ENCODE measurements at places on chromosomes 2 and 18. TPM values are rescaled to one million over a fixed set of nuclear protein-coding genes. Genes with fewer than 3 reads are reported as not detected.

DNA sequence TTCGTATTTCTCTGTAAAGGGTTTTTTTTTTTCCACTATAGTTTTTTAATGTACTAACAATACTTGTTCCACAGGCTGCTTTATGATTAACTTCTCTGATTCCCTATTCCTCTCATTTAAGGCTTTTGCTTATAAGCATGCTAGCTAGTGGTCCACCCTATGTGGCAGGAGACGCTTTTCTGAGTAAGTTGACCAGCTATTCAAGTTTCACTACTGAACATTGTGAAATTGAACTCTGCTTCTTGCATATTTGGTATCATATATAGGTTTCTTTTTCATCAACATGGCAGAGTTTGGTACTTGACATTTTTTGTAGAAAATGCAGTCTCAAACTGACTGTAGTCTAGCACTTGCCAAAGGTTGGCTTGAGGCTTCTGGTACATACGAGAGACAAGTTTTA, 74.2 kb downstream of the OTX1 start:
- H3K36me3 ChIP-seq, result peaks cover 3% of the 10 kb centered on the region
- no peaks in the 10 kb centered on the region for H3K4me1 ChIP-seq
- H3K27ac ChIP-seq, result no peak overlapping the region
- no peaks in the 10 kb centered on the region for H3K27me3 ChIP-seq
- DNase-seq, result no peak
- no peak overlapping the region for H3K4me3 ChIP-seq

GRCh38 chr2:28058791-28059190, 168.3 kb downstream of the BABAM2 start:
- no peak overlapping the region for H3K27ac ChIP-seq
- no peaks in the 10 kb centered on the region for H3K36me3 ChIP-seq
- DNase-seq, result no peak
- no peak overlapping the region for H3K4me3 ChIP-seq

DNA sequence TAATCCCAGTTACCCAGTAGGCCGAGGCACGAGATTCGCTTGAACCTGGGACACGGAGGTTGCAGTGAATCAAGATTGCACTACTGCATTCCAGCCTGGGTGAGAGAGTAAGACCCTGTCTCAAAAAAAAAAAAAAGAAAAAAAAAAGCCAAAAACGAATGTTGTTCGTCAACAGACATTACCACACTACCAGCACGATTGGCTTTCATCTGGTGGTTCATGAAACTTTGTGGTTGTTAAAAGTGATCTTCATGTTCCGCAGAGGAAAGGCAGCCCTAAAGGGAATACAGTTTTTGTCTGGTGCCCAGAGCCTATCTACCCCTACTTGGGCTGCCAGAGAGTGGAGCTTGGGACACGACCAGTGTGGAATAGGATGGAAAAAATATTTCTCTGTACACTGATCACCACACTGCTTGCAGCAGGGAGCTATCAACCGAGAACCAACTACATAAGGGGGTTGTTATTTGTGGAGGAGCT, 13.6 kb upstream of the CXCR4 start:
- DNase-seq, result no peak
- no peak overlapping the region for H3K27ac ChIP-seq
- no peaks in the 10 kb centered on the region for H3K4me1 ChIP-seq
- H3K27me3 ChIP-seq, result no peaks in the 10 kb centered on the region
- no peak overlapping the region for H3K4me3 ChIP-seq

DNA sequence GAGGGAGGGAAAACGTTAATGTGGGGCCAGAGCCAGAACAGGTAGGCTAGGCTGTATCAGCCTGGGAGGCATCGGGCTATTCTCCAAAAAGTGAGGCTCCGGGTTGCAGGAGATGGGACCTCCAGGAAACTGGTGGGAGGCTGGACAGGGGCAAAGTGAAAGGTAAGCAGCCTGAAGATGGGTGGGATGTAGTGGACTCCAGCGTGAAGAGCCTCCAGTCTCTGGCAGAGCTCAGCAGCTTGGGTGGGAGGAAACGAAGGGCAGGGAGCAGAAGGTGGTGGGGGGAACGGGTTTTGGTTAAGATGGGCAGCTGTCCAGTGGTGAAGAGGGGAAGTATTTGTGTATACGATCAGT, 3.1 kb upstream of the EMX1 start:
- peaks cover 36% of the 10 kb centered on the region for H3K27me3 ChIP-seq
- H3K27ac ChIP-seq, result no peak overlapping the region
- H3K36me3 ChIP-seq, result no peaks in the 10 kb centered on the region

DNA sequence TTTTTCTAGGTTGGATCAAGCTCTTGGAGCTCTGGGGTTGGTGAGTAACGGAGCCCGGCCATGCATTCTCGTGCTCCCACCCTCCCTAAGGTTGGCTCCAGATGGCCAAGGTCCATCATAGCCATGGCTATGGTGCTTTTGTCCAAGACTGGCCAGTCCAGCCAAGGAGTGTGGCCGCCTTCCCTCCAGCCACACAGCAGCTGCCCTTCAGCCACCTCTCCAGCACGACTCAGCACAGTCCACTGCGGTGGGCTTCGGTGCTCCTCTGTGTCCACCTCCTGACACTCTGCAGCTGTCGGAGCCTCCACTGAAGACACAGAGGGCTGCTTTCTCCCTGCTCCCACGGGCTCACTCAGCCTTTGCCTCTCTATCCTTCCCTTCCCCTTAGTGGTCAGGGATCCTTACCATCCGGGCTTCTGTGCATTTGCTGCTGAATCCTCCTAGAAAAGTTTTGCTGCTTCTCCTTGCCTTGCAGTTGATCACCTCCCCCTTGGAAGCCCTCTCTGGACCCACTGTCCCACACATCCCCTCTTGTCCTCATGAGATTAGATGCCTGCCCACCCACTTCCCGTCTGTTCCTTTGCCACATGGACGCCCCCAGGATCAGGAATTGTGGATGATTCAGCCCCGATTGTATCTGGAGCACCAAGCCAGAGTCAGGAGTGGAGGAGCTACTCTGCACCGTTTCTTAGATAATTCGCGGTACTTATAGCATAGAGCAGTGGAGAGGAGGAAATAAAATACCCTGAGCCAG, 177.1 kb upstream of the COPS8 start:
- H3K4me3 ChIP-seq, result no peak overlapping the region
- H3K27ac ChIP-seq, result no peak overlapping the region
- no peaks in the 10 kb centered on the region for H3K27me3 ChIP-seq
- no peaks in the 10 kb centered on the region for H3K4me1 ChIP-seq
- no peaks in the 10 kb centered on the region for H3K36me3 ChIP-seq

- no peaks in the 10 kb centered on the region for H3K27me3 ChIP-seq
- H3K4me1 ChIP-seq, result peaks cover 24% of the 10 kb centered on the region
- H3K27ac ChIP-seq, result peak overlapping the region; percentile 67
- H3K36me3 ChIP-seq, result no peaks in the 10 kb centered on the region
Measured at GRCh38 chr2:40281021-40281940, 170.6 kb downstream of the SLC8A1 start.

DNA sequence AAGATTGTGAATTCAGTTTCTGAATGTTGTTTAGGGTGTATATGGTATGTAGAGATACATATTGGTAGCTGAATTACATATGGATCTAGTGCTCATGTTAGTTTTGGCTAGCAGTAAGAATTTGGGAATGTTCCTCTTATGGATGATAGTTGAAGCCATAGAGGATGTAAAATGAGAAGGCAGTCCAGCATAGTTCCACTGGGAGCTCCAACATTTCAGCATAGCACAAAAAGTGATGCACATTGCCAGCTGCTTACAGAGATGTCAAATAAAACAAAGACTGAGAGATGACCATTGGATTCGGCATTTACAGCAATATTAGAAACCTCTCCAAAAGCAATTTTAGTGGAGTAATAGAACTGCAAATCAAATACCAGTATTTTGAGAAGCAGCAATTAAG, 77.4 kb downstream of the EML4 start:
- H3K4me3 ChIP-seq, result no peak overlapping the region
- no peak for DNase-seq
- H3K36me3 ChIP-seq, result peaks cover 4% of the 10 kb centered on the region

DNA sequence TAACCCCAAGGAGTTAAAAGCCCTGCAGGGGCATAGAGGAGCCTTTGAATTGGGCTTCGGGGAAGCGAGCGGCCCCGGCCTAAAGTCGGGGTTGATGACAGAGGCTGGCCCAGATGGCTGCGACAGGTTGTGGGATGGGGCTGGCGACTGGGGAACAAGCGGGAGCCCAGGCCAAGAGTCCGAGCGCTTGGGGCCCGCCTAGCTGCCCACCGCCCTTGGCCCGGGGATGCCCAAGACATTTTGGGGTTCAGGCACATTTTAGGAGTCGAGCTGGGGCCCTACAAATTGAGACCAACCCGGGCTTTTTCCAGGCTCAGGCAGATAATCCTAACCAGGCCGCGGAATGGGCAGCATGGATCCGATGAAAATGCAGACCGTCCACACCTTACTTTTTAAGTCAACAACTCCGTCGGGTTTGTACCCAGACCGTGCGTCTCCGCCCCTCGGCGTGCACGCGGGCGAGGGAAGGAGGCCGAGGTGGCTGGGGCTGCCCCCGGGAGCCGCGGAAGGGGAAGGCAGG, 507 bp downstream of the RTKN start:
- peak overlapping the region; percentile 68 for H3K4me3 ChIP-seq
- H3K27me3 ChIP-seq, result no peaks in the 10 kb centered on the region
- no peaks in the 10 kb centered on the region for H3K36me3 ChIP-seq
- DNase-seq, result no peak
- peaks cover 30% of the 10 kb centered on the region for H3K4me1 ChIP-seq
- peak overlapping the region; percentile 77 for H3K27ac ChIP-seq

DNA sequence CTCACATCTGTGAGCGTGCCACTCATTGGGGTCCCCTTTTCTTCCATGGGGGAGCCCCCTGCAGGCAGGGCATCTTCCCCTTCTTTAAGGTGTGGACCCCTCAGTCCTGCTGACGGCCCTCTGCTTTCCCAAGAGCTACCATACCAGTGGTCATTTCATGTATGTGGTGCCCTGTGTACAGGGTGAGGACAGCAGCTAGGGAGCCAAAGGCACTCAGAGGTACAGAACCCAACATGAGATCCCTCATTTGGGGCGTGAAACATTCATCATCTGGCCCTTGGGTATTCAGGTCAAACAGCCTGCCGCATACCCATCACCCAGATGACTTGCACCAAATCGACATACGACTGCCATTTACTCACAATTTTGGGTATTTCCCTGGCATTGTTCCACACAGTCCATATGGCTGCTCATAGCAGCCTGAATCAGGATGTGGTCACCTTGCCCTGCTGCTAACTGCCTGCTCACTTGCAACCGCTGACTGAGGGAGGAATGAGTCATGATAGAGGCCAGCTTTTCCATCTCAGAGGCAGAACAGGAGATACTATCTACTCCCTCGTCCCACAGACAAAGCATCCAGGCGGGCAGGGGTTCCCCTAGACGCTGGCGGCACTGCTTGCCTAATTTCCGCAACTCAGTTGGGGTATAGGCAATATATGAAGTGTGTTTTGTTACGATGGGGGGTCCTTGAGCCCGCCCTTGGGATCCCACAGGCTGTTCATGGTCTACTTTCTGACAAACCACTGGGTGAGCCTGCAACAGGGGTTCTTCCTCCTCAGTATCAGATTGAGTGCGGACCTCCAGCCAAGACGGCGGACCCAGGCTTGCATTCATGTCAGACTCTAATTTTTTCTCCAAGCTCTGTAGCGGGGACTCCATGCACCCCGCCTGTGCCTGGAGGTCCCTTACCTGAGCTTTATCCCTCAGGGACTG, 228.6 kb downstream of the SATB2 start:
- no peak overlapping the region for H3K27ac ChIP-seq
- no peaks in the 10 kb centered on the region for H3K36me3 ChIP-seq
- no peaks in the 10 kb centered on the region for H3K27me3 ChIP-seq
- no peak overlapping the region for H3K4me3 ChIP-seq
- DNase-seq, result no peak

DNA sequence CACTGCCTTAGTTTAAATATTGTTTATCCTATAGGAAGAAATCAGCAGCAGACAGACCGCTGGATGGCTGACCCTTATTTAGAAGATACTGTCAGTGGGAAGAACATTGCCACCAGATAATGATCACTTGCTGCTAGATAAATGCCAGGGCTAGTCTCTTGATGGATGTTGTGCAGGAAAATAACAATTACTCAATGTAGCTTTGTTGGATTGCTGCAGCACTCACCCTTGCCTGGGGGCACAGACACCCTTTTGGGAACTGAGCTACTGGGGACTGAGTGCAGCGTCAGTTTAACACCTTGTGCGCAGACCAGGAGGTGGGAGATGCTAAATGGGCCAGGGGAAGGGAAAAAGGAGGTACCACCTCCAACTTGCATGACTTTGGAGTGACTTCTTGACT, 64.2 kb upstream of the CAPN13 start:
- H3K27ac ChIP-seq, result no peak overlapping the region
- no peak for DNase-seq
- no peaks in the 10 kb centered on the region for H3K4me1 ChIP-seq
- H3K27me3 ChIP-seq, result no peaks in the 10 kb centered on the region
- no peaks in the 10 kb centered on the region for H3K36me3 ChIP-seq

DNA sequence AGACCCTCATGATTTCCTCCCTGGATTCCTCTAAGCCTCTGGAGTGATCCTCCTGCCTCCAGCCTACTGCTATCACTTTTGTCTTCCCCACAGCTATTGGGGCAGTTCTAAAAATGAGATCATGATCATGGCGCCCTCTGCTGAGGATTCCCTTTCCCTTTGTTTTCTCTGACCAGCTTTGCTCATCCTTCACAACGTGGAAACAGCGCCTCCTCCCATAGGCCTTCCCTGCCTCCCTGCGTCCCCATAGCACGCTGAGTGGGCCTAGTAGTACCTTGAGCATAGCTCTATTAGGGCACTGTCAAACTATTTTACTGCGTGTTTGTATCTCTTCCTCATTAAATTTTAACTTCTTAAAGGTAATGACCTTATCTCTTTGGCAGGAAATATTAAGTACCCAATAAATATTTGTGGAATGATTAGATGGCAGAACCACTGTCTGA, 207.0 kb upstream of the FANCL start:
- H3K27ac ChIP-seq, result no peak overlapping the region
- H3K27me3 ChIP-seq, result no peaks in the 10 kb centered on the region
- no peaks in the 10 kb centered on the region for H3K4me1 ChIP-seq

DNA sequence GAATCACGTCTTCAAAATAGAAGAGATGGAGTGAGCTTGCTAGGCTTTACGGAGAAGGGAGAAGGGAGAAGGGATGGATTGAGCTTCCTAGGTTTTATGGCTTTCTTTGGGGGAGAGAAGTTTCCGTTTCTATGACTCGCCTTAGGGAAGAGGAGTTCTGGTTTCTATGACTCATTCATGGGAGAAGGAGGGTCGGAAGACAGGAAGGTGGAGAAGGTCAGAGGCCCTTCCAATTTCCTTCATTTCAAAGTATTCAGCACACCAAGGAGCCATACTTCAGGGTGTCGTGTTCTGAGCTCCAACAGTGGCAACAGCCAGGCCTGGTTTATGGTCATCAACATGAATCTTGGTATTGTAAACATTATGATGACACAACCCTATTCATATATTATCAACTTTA, 284.7 kb upstream of the VWC2L start:
- H3K27me3 ChIP-seq, result no peaks in the 10 kb centered on the region
- H3K4me3 ChIP-seq, result no peak overlapping the region
- no peak for DNase-seq
- no peaks in the 10 kb centered on the region for H3K4me1 ChIP-seq
- H3K27ac ChIP-seq, result no peak overlapping the region

GRCh38 chr2:189719571-189719970, 43.0 kb downstream of the OSGEPL1 start:
- H3K36me3 ChIP-seq, result no peaks in the 10 kb centered on the region
- no peak for DNase-seq
- H3K4me1 ChIP-seq, result no peaks in the 10 kb centered on the region
- H3K4me3 ChIP-seq, result no peak overlapping the region
- H3K27ac ChIP-seq, result no peak overlapping the region
- H3K27me3 ChIP-seq, result no peaks in the 10 kb centered on the region

GRCh38 chr2:153408710-153409385, 69.7 kb downstream of the RPRM start:
- no peaks in the 10 kb centered on the region for H3K36me3 ChIP-seq
- no peaks in the 10 kb centered on the region for H3K27me3 ChIP-seq
- DNase-seq, result no peak

Gene DNAH6
- total RNA-seq, result not detected

Gene NDC80
- total RNA-seq, result not detected

Gene HDLBP
- total RNA-seq, result 308 TPM

Gene NEB
- 0.53 TPM for total RNA-seq

Gene BMP10
- total RNA-seq, result not detected

Gene SRD5A2
- total RNA-seq, result not detected

Gene C2orf92
- total RNA-seq, result 4.6 TPM

Gene SERPINB3
- total RNA-seq, result 0.21 TPM
